ENCODE measurements at places on chromosomes 11 and 22.

- H3K4me1 ChIP-seq: peaks cover 37% of the 10 kb centered on the region
- H3K27me3 ChIP-seq: no peaks in the 10 kb centered on the region
- DNase-seq: no peak
- H3K36me3 ChIP-seq: no peaks in the 10 kb centered on the region
- H3K27ac ChIP-seq: no peak overlapping the region
These were observed 72.9 kb downstream of the ABTB2 start for GRCh38 chr11:34284811-34285481.

GRCh38 chr11:85299258-85299942 is 327.7 kb downstream of the DLG2 start:
- H3K4me3 ChIP-seq: no peak overlapping the region
- DNase-seq: no peak
- H3K36me3 ChIP-seq: no peaks in the 10 kb centered on the region
- peak overlapping the region; percentile 90 for H3K27ac ChIP-seq
- H3K27me3 ChIP-seq: no peaks in the 10 kb centered on the region

GRCh38 chr11:76071090-76071489 is 135.2 kb downstream of the WNT11 start:
- no peak overlapping the region for H3K4me3 ChIP-seq
- DNase-seq: no peak

DNA sequence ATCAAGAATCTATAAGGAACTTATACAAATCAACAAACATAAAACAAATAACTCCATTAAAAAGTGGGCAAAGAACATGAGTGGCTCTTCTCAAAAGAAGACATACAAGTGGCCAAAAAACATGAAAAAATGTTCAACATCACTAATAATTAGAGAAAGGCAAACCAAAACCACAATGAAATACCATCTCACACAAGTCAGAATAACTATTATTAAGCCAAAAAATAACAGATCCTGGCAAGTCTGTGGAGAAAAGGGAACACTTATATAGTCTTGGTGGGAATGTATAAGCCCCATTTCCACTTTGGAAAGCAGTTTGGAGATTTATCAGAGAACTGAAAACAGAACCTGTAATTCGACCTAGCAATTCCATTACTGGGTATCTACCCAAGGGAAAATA is 921.0 kb downstream of the KCNA4 start:
- no peak overlapping the region for H3K27ac ChIP-seq
- no peaks in the 10 kb centered on the region for H3K36me3 ChIP-seq
- DNase-seq: no peak
- H3K27me3 ChIP-seq: no peaks in the 10 kb centered on the region
- H3K4me1 ChIP-seq: peaks cover 15% of the 10 kb centered on the region

Measured in progenitor cell of endocrine pancreas (in vitro differentiated cells).